ENCODE measurements at places on chromosomes 5 and 9.

GRCh38 chr5:131654309-131654708 lies 19.3 kb upstream of the RAPGEF6 start:
- DNase-seq: no peak

GRCh38 chr9:16575986-16576245 lies 294.6 kb downstream of the BNC2 start:
- DNase-seq: no peak

GRCh38 chr9:87075537-87075936 lies 128.2 kb upstream of the GAS1 start:
- DNase-seq: no peak

DNA sequence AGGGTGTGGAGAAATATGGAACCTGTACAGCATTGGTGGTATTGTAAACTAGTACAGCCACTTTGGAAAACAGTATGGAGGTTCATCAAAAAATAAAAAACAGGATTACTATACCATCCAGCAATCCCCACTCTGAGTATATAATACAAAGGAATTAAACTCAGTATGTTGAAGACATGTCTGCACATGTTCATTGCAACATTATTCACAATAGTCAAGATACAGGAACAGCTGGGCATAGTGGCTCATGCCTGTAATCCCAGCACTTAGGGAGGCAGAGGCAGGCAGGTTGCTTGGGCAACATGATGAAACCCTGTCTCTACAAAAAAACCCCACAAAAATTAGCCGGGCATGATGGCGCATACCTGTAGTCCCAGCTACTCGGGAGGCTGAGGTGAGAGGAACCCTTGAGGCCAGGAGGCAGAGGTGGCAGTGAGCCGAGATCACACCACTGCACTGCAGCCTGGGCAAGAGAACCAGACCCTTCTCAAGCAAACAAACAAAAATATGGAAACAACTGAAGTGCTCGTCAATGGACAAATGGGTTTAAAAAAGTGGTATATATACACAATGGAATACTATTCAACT lies 63.6 kb downstream of the TMEM174 start:
- no peak for DNase-seq

GRCh38 chr9:71557310-71557709 lies 211.0 kb downstream of the CEMIP2 start:
- DNase-seq: no peak

- no peak for DNase-seq
Measured at GRCh38 chr5:38381361-38381760, 123.0 kb downstream of the EGFLAM start.

DNA sequence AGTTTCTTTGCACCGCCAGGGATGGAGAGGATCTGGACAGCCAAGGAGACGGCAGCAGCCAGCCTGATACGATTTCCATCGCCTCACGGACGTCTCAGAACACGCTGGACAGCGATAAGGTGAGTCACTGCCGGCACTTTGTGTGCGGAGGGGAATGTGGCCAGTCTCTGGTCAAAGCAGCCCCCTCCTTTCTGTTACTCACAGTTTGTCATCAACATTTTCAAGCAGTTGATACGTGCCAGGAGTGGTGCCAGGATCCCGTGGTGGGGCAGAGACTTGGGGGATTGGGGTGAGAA lies 175.1 kb upstream of the OTULINL start:
- no peak for DNase-seq

DNA sequence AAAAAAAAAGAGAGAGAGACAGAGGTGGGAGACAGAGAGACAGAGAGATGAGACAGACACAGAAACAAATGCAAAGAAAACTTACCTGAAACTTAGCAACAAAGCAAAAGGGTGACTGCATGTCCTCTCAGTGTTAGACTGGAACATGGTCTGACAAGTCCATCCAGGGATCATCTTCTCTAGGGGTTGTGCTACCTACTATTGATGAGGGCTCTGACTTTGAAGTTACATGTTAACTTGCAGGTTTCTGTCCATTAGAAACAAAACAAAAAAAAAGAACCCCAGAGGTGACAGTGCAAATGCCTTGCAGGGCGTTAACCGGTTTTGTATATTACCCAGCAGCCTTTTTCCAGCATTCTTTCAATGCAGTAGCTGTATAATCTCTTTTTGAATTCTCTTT lies 13.6 kb upstream of the SPARC start:
- no peak for DNase-seq

DNA sequence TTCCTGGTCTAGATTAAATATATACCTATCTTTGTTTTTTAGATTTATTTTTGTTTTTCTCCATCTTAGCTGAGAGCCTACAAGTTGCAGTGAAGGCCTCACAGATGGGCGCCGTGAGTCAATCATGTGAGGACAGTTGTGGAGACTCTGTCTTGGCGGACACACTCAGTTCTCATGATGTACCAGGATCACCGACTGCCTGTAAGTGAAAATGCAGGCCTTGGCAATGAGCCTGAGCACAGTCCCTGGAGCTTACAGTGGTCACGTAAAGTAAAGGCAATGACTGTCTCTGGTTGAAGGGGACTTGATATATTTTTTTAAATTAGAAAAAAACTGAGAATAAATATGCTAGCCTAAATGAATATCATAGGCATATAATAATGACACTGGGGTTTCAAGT lies 271.9 kb downstream of the ARHGEF28 start:
- DNase-seq: no peak

DNA sequence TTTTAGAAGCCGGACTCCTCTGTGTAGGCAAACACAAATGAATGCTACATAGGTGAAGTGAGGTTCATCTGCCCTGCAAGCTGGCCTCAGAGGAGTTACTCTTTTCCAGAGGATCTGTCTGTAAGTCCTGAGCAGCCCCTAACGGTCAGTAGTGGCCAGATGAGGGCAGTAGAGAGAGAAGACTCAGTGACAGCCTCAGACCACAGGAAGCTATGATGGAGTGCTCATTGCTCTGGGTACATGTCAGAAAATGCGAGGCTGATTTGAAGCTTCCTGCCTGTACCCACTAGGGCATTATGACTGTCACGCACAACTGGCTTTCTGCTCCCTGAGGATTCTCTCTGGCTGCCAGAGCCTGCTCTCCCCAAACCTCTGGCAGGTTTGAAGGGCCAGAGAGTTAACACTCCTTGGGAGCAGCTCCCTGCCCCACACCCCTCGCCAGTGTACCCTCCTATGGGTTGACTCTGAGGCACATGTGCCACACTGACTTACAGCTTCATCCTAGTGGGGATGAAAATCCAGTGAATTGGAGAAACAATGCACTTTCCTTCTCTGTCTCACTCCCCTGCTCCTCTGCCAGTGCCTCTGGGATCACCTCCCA lies 141.5 kb downstream of the GABRG2 start:
- peak; percentile 0 for DNase-seq

DNA sequence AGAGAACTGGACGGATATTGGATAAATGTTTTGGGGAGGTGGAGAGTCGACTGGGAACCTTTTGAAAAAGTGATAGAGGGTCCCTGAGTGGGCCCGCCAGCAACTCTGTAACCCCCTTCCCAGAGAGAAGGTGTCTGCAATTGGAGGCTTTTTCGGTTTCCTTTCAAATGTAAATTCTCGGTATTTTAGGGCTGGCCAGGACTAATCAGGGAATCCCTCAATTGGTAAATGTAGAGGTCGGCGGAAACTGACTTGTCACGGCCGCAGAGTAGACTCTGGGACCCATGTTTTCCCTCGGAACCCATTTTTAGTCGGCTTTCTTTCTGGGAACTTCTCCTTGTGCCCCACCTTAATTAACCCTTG lies 524 bp downstream of the CCNB1 start:
- peak; percentile 25 for DNase-seq

- DNase-seq: no peak
Measured at GRCh38 chr9:15010581-15010980, 100.4 kb upstream of the FREM1 start.

DNA sequence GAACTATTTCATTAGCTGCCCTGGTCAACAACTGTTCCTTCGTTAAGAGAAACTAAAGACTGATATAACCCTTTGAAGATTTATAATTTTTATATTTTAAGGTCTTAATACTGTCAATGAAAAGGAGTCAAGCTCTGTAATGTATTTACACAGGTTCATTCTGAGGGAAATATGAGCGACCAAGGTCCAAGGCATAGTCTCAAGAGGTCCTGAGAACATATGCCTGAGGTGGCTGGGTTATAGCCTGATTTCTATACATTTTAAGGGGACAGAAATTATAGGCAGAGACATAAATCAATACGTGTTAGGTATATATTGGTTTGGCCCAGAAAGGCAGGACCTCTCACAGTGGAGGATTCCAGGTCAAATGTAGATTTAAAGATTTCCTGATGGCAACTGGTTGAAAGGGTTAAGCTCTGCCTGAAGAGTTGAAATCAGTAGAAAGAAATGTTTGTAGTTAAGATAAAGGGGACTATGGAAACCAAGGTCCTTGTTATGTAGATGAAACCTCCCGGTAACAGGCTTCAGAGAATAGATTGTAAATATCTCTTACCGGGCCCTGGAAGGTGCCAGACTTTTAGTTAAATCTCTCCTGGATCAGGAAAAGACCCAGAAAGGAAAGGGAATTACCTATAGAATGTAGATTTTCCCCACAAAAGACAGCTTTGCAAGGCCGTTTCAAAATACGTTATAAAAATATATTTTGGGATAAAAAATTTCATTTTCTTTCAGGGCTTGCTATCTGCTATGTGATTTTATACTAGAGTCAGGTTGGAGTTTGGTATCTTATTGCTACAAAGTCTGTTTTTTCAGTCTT lies 107.3 kb upstream of the PRLR start:
- no peak for DNase-seq

GRCh38 chr9:132020820-132021510 lies 58.7 kb downstream of the MED27 start:
- DNase-seq: peak; percentile 9

DNA sequence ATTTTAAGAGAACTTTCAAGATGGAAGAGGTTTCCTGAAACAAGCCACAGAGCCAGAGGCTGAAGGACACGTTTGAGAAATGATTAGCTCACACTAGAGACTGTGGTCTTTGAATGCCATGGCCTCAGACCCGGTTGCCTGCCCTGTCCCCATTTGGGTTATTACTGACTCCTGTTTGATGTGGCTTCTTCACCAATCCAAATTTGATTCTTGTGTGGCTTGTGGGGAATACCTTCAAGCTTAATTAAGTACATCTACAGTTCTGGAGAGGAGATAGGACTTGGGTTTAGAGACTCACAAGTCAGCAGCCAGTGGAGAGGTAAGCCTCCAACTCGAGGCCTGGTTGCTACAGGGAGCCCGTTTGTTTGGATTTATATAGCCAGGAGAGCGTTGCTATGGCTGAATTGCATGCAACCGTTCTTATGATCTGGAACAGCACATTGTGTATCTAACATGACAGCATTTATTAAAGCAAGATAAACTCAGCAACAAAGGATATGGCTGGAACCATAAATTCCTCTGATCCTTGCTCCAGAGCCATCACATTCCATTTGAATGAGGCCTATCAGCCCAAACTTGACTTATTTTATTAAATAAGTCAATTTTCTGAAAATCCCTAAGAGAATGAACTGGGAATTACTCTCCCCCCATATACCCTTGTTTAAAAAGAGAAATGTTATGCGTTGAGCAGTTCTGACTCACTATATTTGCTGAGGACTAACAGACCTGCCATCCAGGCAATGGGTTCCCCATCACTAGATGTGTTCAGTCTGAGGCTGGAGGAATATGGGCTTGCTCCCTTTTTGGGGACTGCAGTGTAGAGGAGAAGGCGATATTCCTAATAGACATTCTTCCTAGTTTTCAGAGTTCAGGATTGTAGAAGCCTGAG lies 88.4 kb upstream of the TNFSF8 start:
- no peak for DNase-seq

DNA sequence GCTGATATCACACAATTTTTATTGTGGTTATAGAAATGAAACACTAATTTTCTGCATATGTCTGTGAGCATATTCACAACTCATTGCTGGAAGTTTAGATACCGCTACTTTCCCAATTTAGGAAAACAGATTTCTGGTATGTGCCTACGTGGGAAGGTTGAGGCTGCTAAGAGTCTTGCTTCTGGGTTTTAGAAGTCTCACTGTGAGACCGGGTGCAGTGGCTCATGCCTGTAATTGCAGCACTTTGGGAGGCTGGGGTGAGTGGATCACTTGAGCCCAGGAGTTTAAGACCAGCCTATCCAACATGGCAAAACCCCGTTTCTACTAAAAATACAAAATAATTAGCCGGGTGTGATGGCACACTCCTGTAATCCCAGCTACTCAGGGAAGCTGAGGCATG lies 39.6 kb downstream of the UBAP1 start:
- no peak for DNase-seq

GRCh38 chr5:67149951-67150523 lies 46.6 kb downstream of the CD180 start:
- DNase-seq: no peak

- DNase-seq: peak; percentile 60
Measured at GRCh38 chr5:150523472-150524350, 15.8 kb downstream of the NDST1 start.

DNA sequence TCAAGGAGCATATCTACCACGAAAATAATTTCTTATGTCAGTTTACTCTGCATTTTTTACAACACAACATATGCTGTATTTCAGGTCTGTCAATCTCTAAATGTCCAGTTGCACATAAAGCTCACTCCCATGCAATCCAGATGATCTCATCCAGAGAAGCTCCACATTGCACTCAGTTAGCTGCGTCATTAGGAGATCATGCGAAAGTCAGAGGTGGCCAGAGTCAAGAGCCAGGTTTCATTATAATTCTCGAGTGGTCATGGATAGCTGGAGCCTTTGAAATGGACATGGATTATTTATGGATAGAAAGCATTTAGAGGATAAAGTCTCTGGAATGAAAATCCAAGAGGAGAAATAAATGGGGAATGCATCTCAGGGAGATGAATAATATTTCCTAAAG lies 232.3 kb downstream of the GAS1 start:
- no peak for DNase-seq

DNA sequence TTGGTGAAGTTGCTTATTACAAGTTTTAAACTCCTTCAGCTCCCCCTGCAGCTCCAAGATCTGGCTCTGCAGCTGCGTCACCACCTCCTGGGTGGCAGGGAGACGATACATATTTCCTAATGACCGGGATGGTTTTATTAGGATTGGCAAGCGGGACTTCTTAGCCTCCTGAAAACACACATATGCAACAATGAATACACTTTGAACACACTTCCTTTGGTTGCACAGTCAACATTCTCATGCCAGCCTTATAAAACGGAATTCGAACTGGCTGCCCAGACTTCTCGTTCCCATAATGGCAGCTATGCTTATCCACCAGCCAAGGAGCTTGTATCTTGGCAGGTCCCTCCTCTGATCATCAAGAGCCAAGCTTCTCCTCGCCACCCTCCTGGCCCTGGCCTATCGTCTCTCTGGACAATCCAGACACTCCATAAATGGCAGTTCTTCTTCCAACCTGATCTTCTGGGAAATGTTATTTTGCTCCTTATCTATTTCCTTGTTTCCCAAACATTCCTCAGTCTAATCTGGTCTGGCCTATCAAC lies 131.9 kb downstream of the CDK5RAP2 start:
- DNase-seq: no peak
